ENCODE measurements at places on chromosomes 2 and 18.

GRCh38 chr2:104866122-104866864 lies 12.4 kb downstream of the POU3F3 start:
- DNase-seq = no peak

DNA sequence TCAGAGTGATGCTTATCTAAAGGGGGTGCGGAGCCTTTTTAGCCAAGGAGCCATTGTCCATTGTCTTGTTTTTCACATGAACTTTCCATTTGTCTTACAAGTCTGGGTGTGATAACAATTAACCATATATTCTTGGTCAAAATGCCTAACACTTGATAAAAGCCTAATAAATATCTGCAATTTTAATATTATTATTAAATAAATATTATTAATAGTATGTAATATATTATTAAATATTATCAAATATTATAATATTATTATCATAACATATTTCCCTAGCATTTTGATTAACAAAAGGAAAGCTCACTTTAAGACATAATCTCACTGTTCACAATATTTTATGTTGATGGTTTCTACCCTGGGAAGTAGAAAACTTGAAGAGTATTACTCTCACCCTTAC lies 1143.6 kb upstream of the GYPC start:
- no peak for DNase-seq

DNA sequence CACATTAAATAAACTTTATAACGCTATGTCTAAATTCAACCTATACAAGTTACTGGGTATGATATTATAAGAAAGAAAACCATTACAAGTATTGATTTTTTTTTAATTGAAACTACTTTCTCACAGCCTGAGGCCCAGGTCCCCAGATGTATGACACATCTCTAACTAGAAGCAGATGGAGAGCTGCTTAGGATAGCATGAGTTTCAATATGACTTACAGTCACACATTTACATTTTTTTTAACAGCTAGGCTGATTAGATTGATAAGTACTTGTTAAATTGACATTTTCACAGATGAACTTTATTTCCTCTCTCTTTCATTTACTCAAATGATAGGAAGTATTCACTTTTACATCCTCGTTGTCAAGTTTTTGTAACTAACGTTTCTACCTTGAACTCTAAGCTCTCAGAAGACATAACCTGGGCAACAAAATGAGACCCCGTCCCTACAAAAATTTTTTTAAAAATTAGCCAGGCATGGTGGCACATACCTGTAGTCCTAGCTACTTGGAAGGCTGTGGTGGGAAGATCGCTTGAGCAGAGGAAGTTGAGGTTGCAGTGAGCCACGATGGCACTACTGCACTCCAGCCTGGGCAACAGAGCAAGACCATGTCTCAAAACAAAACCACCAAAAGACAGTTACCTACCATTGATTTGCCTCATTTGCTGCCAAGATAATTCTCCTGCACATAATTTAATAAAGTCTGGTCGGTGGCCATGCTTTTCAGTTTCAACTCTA lies 52.4 kb downstream of the STK39 start:
- no peak for DNase-seq

- no peak for DNase-seq
Measured at GRCh38 chr2:157251932-157252331, 5.6 kb upstream of the GALNT5 start.

Measured in NCI-H2081 treated with DMSO at 0.1 percent for 48 hours (cell line).